Adrenal gland (tissue), 19 donors: ENCODE measurements at places on chromosomes 5 and 9. TPM values are rescaled to one million over a fixed set of nuclear protein-coding genes. Genes with fewer than 3 reads are reported as not detected.

Gene BTNL3
- 0.03 TPM for polyA plus RNA-seq

Gene UNC5A
- polyA plus RNA-seq = 2.2 TPM

DNA sequence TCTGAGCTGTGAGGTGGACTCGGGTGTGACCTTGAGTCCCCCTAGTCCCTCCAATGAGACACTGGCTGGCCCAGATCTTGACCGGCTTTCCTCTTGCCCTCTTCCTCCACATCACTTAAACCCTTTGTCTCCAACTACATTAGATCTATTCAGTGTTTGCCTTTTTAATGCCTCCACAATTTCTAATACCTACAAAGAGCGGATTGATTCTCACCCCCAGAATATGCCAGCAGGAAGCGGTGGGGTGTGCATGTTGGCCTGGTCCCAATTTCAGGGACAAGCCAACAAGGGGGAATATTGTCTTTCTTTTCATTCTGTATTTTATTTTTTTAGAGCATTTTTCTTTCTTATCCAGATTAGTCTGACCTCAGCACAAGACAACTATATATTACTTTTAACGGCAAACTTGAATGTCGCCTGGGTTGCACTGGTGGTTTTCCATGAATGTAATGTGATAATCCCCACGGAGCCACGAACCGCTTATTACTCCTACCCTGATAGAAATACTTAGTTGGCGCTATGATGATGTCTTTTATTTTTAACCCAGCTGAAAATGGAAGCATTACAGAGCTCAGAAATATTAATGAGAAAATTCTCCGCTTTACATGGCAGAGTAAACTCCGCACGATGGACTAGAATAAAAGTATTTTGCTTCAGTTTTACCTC, 68.5 kb upstream of the MYO10 start:
- DNase-seq = no peak
- no peaks in the 10 kb centered on the region for H3K27me3 ChIP-seq
- H3K36me3 ChIP-seq = no peaks in the 10 kb centered on the region
- H3K4me3 ChIP-seq = no peak overlapping the region
- H3K27ac ChIP-seq = no peak overlapping the region

- no peak for DNase-seq
- no peak overlapping the region for H3K27ac ChIP-seq
- peaks cover 7% of the 10 kb centered on the region for H3K4me1 ChIP-seq
- H3K4me3 ChIP-seq = no peak overlapping the region
- H3K27me3 ChIP-seq = no peaks in the 10 kb centered on the region
These were observed 50.7 kb downstream of the CFAP95 start for GRCh38 chr9:69871118-69871834.

DNA sequence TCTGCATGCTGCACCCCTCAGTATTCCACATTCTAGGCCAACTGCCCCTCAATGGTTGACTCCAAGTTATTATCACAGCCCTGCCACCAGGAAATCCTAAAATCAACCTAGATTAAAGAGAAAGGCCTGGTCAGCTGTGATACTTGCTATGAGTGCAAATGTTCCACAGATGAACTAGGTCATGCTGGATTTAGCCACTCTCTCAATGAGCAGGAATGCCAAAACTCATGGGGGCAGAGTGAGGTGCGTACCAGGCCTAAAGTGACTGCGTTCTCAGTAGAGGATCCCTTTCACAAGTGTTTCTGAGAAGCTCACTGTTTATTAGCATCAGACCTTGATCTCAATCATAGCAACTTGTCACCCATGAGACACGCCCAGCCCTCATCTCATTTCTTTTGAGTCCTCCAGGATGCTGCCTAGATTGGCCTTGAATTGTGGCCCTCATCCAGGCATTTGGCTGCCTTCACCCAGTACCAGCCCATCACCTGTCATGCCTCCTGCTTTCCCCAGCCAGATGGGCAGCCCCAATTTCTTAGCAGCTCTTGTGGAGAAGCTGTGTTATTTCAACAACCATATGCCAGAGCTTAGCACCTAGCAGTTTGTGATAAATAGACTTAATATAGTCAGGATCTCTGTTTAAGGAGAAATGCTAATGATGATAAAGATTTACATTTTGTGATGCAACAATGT, 383.9 kb downstream of the CTNND2 start:
- no peak overlapping the region for H3K4me3 ChIP-seq
- no peaks in the 10 kb centered on the region for H3K27me3 ChIP-seq
- H3K4me1 ChIP-seq = no peaks in the 10 kb centered on the region
- no peak overlapping the region for H3K27ac ChIP-seq
- no peak for DNase-seq

GRCh38 chr5:116622375-116623050, 47.9 kb upstream of the SEMA6A start:
- no peaks in the 10 kb centered on the region for H3K27me3 ChIP-seq
- H3K4me1 ChIP-seq = no peaks in the 10 kb centered on the region
- DNase-seq = no peak
- H3K27ac ChIP-seq = no peak overlapping the region
- H3K36me3 ChIP-seq = no peaks in the 10 kb centered on the region
- no peak overlapping the region for H3K4me3 ChIP-seq

DNA sequence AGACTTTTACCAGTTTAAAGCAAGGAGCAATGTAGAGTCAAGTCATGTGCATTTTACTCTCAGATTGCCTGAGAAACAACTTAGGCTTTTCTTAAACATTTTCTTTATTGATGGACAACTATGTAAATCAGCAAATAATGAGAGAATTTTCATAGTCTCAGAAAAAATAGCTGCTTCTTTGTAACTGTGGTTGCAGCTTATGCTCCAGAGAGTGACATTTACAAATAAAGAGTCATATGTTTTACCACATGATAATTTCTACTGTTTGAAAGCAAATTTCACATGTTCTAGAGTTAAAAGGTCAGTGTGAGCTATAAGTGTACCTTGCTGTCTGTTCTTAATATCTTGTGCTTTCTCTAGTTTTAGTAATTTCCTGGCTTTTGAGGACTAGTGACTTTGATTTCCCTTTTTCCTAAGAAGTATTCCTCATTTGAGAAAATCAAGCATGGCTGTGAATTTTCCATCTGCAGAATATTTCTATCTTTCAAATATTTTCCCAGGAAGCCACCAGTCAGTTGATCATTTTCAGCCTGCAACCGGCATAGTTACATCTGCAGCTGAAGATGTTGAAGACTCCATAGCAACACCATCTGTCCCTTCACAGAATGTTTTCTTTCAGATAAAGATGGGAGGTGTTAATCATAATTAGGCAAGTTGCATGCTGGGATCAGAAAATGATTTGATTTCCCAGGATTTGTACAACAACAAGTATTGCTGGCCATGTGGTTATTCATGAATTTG, 229.9 kb downstream of the SGCD start:
- no peak overlapping the region for H3K4me3 ChIP-seq
- no peaks in the 10 kb centered on the region for H3K27me3 ChIP-seq
- no peak for DNase-seq
- no peak overlapping the region for H3K27ac ChIP-seq
